ENCODE measurements at places on chromosomes 6 and 20. TPM values are rescaled to one million over a fixed set of nuclear protein-coding genes. Genes with fewer than 3 reads are reported as not detected.

- no peak for DNase-seq
Observed at GRCh38 chr6:157135691-157136090, 187.6 kb downstream of the TMEM242 start.

DNA sequence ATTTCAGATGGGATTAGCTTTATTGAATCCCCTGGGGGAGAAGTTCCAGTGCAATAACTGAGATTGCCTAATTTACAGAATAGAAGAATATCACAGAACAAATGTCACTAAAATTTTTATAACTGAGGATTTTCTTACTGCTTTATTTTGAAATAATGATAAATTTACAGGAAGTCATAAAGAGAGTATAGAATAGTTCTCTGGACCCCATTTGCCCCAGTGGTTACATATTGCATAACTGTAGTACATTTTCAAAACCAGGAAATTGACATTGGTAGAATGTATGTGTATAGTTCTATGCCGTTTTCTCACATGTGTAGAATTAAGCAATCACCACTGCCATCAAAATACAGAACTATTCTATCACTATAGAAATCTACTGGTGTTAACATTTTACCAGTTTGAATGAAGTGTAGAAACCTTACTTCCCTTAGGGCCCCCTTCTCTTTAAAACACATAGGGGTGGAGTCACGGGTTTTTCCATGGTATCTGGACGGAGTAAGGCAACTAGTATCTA, 18.3 kb downstream of the KIF6 start:
- DNase-seq, result no peak

- DNase-seq, result peak; percentile 75
Observed at GRCh38 chr6:159943101-159943632, 25.7 kb upstream of the IGF2R start.

DNA sequence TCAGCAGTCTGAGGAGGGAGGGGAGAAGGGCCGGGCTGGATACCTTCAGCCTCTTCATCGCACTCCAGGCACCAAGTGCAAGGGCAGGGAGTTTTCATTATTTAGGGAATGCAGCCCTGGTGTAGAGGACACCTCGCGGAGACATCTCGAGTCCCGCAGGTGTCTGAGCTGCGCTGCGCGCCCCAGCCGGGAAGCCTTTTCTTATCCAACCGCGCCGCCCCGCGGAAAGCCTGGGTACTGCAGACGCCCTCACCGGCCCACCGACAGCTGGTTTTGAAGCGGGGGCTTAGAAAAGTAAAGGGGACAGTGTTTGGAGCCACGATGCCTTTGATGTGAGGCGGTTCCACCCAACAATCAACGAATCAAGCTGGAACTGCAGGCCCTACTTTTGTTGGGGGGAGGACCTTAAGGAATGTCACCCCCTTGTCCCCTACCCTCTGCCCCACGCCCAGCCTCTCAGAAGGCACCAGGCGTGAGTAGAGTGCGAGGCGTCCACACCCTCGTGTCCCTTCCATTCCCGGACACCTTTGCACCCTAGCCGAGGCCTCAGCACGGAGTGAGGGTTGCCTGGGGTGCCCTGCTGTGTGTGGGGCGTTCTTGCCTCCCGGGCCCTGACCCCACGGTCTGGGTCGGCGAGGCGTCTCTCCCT, 8.6 kb downstream of the NKX2-2 start:
- peak; percentile 37 for DNase-seq

- DNase-seq, result no peak
Observed at GRCh38 chr20:21901470-21902275, 196.2 kb downstream of the PAX1 start.

DNA sequence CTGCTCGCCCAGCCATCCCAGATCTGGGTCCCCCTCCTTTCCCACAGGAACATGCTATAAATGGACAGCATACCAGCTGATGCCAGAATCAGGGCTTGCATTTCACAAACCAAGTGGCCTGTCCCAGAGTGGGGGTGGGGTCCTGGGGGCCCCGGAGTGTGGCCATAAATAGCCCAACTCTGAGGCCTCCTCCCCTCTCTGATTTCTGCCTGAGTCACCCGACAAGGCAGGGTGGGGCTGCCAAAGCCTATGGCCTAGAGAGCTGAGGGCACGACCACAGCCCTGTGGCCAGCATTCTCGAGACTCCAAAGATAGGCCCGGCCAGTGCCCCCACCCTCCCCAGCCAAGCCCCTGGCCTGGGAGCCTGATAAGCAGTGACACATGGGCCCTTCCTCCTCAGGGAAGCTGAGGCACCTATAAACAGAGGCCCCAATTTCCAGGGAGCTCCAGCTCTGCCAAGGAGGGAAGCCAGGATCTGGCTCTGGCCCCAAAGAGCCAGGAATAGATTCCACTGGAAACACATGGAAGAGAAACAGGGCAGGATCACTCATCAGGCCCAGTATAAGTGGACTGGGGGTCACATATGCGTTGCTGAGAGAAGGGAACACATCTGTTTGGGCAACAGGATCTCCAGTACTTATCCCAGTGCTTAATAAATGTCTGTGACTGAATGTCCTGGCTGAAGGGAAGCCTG, 20.3 kb downstream of the SNTA1 start:
- peak; percentile 92 for DNase-seq

DNA sequence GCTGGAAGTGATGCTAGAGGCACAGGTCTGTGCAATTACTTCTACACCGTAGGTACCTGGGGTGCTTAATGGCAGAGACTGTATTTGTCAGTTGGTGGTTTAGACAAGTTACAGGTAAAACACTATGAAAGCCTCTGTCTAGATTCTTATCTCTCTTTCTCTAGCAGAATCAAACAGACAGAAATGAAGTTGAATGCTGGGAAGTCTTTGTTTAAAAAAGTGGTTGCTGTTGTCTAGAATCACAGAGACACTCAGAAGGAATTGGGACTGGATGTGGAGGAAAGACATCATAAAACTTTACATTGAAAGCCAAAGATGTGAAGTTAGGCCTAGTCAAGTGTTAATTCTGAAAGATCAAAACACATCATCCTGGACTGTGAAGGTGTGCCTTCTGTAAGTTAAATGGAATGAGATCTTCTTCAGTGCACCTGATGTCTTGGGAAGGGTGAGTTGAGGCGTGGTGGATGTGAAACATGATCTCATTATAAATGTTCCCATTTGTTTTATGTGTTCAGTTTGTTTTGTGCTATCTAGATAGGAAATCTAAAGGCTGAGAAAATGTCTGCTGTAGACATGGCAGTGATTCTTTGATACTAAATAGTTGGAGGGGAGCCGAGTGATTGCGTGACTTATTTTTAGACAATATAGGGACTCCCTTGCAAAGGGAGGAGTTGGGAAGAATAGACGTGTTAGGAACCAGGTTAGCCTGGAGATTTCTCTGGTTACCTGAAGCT, 290.2 kb downstream of the SOX4 start:
- DNase-seq, result no peak

GRCh38 chr6:109722564-109723254, 31.6 kb downstream of the FIG4 start:
- no peak for DNase-seq

GRCh38 chr6:42696526-42697267, 25.7 kb downstream of the PRPH2 start:
- no peak for DNase-seq

DNA sequence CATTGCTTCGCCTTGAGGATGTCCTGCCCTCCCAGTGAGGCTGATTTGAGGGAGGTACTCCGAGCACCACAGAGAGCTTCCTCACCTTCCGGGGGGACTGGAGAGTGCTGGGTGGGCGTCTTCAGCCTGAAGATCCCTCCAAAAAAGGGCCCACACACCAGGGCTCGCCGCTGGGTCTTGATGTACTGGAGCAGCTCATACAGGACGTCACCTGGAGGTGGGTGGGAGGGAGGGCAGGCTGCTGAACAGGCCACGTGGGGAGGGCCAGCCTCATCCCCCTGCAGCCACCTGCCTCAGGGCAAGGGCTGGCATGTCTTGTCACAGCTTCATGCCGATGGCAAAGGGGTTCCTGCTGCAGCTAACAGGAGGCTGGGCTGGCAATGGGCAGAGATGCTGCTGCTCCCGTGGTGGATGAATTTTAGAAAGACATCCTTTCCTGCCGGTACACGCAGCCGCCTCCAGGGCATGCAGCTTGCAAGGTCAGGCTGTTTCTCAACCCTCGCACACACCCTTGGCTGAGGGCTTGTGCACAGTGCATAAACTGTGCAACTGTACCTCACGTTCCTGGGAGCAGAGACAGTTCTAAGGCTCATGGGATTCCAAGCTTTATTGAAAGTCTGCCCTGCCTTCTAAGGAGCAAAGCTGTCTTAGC, 14.0 kb downstream of the ETV7 start:
- DNase-seq, result no peak

DNA sequence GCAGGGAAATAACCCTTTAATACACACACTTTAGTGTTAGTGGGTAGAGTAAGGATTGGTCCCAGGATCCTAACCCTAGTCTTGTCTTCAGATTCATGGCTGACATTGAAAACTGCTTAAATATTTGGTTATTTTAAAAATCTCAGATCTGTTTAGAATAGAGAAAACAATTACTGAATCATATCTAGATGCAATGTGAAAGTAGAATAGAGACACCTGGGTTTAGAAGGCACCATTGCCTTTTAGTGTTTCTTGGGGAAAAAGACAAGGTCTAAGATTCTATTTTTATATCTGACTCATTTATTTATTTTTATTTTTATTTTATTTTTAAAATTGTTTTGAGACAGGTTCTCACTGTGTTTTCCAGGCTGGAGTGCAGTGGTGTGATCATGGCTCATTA, 6.0 kb downstream of the DDX43 start:
- no peak for DNase-seq

The OTOR gene
- not detected for total RNA-seq

The PLAGL2 gene
- total RNA-seq, result 4.6 TPM

The FOXP4 gene
- total RNA-seq, result 4.6 TPM

The PRDM13 gene
- total RNA-seq, result under 0.01 TPM

The AGER gene
- 0.45 TPM for total RNA-seq
